ENCODE measurements at places on chromosomes 11 and 22. TPM values are rescaled to one million over a fixed set of nuclear protein-coding genes. Genes with fewer than 3 reads are reported as not detected.

DNA sequence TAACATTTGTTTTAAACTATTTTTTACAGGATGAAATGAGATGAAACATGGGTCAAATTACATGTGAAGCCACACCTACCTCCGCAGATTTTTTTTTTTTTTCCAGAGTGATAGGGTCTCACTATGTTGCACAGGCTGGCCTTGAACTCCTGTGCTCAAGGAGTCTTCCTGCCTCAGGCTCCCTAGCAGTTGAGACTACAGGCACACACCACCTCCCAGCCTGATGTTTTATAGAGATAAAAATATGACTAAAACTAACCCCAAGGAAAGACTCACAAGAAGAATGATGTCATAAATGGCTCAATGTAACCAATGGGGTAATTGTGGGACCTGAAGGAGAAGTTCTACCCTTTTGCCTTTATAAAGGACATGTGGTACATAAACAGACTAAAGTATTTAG is 52.3 kb upstream of the SOX6 start:
- DNase-seq, result no peak

GRCh38 chr11:58963551-58964104 is 24.3 kb downstream of the GLYATL1 start:
- DNase-seq, result peak; percentile 93

DNA sequence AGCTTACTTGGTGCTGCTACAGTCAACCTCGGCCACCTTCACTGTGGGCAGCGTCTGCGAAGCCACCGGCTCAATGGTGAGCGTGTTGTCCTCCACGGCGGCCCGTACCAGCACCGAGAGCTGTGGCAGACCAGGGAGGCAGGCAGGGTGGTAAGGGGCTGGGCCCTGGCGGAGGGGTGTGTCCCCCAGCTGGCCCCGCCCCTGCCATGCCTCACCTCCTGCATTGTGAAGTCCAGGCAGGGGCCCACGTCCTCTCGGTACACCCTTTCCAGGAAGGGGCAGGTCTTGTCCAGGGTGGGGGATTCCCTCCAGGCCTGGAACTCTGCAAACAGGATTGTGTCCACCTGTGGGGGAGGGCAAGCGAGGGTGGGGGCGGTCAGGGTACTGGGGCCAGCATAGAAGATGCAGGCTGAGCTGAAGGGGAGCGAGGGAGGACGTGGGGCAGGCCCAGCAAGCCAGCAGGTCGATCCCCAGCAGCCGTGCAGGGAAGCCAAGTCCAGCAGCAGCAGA is 12.8 kb downstream of the RAB3IL1 start:
- peak; percentile 91 for DNase-seq

DNA sequence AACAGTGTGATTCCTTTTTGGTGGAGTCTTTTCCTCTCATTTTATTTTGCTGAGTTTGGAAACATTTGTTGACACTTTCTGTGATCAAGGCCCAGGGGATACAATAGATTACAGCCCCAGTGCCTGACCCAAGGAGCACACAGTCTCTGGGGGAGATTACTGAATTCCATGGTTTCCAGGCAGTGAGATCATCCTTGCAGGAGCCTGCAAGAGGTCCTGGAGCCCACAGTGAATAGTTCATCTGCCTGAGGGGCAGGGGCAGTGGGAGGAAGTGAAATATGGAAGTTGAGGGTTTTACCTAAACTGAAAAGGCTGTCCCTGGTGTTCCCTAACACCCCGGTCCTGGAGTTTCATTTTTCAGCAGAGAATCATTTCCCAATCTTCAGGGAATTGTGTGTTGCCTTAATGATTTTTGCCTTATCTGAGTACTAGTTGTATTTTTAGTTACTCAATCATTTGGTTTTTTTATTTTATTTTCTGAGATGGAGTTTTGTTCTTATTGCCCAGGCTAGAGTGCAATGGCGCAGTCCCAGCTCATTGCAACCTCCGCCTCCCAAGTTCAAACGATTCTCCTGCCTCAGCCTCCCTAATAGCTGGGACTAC is 7.7 kb downstream of the CCS start:
- no peak for DNase-seq

DNA sequence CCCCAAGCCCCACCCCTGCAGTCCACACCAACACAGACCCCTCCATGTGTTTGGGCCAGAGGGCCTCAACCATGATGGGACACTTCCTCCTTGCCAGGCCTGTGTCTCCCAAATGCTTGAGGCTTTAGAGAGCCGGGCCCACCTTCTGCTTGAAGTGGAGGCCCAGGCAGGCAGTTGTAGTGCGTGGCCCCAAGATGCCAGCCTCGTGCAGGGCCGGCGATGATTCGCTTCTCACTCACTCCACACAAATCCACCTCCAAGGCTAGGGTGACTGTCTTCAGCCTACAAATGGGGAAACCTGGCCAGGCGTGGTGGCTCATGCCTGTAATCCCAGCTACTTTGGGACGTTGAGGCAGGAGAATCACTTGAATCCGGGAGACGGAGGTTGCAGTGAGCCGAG is 5.7 kb downstream of the PRR5 start:
- no peak for DNase-seq

- no peak for DNase-seq
Measured at GRCh38 chr11:93394488-93394887, 63.9 kb downstream of the DEUP1 start.

APOL5 gene
- total RNA-seq, result not detected

DNA sequence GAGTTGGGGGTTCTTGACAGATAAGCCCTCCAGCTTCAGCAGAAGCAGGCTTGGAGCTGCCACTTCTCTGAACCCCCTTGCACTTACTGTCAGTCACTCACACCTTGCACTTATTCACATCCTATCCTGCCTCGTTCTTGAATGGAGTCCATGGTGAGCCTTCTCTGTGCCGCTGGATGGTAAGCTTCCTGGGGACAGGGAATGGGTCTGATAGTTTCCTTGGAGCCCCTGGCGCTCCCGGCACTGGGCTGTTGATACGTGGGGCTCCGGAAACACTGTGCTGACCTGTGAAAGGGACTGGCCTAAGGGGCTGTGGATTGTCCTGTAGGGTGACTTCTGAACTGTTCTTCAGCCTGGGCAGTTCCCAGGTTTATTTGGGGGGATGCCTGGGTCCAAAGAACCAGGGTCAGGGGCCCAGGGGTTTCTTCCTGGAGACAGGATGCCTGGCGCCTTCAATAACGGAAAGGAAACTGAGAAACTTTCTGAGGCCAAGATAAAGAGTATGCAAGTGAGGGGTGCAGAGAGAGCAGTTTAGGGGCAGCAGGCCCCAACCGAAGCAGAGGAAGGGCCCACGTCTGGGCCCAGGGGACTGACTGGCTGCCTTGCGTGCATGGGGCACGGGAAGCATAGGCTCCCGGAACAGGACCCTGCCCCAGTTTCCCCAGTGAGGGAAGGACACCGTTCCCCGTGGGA is 709 bp upstream of the ST3GAL4 start:
- DNase-seq, result no peak

DEFB131B gene
- not detected for total RNA-seq

GRCh38 chr22:42317008-42317407 is 46.6 kb upstream of the TCF20 start:
- DNase-seq, result no peak

PNPLA5 gene
- 0.68 TPM for total RNA-seq

GRCh38 chr11:128859563-128860441 is 7.3 kb downstream of the KCNJ1 start:
- DNase-seq, result peak; percentile 96

DNA sequence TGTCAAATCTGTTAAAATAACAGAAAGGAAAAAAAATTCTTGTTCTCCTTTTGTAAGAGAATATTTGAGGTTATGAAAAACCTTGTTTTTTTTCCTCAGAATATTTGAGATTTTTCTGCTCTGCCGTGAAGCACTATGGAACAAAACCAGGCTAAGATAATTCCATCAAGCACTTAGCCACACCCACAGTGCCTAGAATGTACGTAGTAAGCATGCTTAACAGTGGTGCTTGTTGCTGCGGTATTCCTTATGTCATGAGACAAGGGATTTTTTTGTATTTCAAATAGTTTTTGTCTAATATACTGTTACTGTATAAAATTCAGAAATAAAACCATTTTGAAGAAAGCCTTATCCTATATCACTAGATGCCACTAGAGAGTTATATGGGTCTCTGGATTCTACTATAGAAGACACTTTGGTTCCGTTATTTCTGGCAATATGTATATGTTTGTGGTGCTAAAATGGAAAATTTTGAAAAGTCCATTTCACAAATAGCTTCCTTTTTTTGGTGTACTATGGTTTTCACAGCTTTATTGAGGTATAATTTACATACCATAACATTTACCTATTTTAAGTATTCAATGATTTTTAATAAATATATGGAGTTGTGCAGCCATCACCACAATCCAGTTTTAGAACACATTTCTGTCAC is 23.7 kb downstream of the PDHX start:
- DNase-seq, result no peak

DNA sequence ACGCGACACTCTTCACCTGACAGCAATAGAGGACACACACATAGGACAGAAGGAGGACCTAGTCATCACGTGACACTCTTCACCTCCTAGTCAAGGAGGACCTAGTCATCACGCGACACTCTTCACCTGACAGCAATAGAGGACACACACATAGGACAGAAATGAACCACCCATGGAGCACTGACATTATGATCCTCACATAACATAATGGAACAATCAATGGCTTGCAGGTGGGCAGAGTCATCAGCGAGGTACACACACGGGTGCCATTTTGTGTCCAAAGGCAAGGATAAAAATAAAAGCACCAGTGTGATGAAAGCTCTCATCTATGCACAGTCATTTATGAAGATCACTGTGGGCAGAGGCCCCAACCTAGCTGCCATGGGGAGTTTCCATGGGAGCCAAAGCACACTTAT is 354.7 kb downstream of the LARGE1 start:
- no peak for DNase-seq

- DNase-seq, result no peak
Measured at GRCh38 chr22:33578752-33579151, 341.5 kb downstream of the LARGE1 start.

SOX10 gene
- 10.3 TPM for total RNA-seq

CCDC81 gene
- 36.1 TPM for total RNA-seq

GRCh38 chr22:30004101-30004500 is 76.2 kb upstream of the HORMAD2 start:
- DNase-seq, result no peak

DNA sequence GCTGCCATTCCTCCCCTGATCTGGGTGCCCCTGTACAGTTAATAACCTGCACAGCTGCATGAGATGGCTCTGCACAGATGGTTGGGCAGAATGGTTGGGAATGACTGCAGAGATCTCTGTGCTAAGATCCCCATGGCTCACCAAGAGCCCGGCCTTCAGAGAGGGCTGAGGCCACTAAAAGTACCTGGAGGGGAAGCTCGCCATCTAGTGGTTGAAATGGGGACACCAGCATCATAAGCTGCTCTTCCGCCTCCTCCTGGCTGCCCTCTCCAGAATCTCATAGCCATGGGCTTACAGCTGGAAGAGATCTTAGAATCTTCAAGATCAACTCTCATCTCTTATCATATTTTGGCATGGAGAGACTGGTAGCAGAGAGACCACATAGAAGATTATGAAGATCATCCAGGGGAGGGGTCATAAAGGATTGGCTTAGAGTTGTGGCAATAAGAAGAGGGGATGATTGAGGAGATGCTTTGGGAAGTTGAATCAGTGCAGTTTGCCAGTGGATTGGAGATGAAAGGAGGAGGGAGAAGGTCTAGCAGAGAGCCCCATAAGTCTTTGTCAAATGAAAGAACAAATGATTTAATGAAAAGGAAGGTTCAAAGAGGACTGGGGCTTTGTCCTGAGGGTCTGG is 22.0 kb upstream of the TLCD5 start:
- DNase-seq, result peak; percentile 94

DGAT2 gene
- 6.0 TPM for total RNA-seq
